ENCODE measurements at places on chromosomes 12 and 14. TPM values are rescaled to one million over a fixed set of nuclear protein-coding genes. Genes with fewer than 3 reads are reported as not detected.

DNA sequence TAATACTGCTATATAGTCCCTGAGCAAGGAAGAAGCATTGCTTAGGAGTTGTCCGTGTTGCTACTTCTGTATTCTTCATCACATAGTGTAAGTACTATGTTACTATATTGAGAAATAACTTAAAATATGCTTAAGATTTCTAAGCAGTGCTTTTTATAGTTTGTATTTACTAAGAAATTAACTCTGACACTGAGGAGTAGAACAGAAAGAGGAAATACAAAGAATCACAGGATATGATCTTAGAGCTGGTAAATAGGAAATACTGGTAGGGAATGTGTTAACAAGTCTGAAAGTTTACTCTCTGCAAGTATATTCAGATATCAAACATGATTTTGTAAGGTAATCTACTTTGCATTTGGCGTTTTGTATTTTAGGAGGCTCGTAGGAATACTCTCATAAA is 15.5 kb downstream of the XPOT start:
- no peak for DNase-seq
- no peaks in the 10 kb centered on the region for H3K4me1 ChIP-seq
- H3K27me3 ChIP-seq = no peaks in the 10 kb centered on the region
- no peak overlapping the region for H3K27ac ChIP-seq
- H3K4me3 ChIP-seq = no peak overlapping the region
- peaks cover 83% of the 10 kb centered on the region for H3K36me3 ChIP-seq

DNA sequence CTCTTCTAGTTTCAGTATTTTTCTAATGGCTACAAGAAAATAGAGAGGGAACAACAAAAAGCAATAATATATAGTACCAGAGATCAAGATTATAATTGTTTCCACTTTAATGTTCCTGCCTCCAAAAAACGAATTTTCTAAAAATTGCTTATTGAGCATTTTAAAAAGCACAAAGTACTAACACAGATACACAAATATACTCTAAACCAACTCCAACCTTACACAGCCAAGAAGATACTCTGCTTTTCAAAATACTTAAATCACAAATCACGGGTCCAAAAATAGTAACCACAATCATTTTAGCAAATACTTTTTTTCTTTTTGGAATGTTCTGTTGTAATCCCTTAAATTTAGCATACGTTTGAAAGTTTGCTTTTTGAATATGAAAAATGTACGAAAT is 2.0 kb downstream of the YAF2 start:
- peaks cover 5% of the 10 kb centered on the region for H3K4me1 ChIP-seq
- H3K27me3 ChIP-seq = no peaks in the 10 kb centered on the region
- no peak overlapping the region for H3K27ac ChIP-seq
- peaks cover 5% of the 10 kb centered on the region for H3K36me3 ChIP-seq

GRCh38 chr12:10617863-10618262 is 4.5 kb upstream of the MAGOHB start:
- no peaks in the 10 kb centered on the region for H3K36me3 ChIP-seq
- no peaks in the 10 kb centered on the region for H3K27me3 ChIP-seq
- H3K27ac ChIP-seq = no peak overlapping the region
- H3K4me1 ChIP-seq = no peaks in the 10 kb centered on the region
- no peak for DNase-seq

DNA sequence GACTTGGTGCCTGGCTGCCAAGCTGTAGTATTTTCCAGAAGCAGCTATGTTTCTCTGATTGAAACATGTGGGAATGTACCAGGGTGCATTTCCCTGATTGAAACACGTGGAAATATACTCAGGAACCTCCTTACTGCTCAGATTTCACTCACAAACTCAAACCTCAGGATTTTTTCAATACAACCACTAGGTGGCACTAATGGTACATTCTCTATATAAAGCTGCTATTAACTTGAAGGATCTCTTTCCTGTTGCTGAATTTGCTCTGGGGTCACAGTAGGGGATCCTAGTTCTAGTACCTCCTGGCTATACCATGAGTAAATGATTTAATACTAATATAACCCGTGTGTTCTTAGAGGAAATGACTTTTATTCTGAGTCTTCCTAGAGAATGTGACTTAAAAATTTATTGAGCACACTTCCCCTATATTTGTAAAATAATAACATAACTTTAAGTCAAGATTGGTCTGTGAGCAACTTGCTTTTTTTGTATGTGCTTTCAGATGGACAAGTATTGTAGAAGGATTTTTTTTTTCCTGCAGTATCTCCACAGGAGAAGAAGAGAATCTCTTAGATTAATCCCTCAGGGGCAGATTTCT is 173.8 kb upstream of the MIS18BP1 start:
- H3K36me3 ChIP-seq = no peaks in the 10 kb centered on the region
- no peak overlapping the region for H3K27ac ChIP-seq

GRCh38 chr12:127130506-127131124 is 1136.4 kb upstream of the TMEM132C start:
- no peak overlapping the region for H3K27ac ChIP-seq
- no peak overlapping the region for H3K4me3 ChIP-seq
- no peaks in the 10 kb centered on the region for H3K4me1 ChIP-seq
- H3K36me3 ChIP-seq = no peaks in the 10 kb centered on the region

The CCDC184 gene
- polyA plus RNA-seq = 3.1 TPM

The BCL11B gene
- 0.04 TPM for polyA plus RNA-seq

The FBXW8 gene
- polyA plus RNA-seq = 3.6 TPM

The CLEC1A gene
- 3.0 TPM for polyA plus RNA-seq

Data from pancreas (tissue), 10 donors.